ENCODE measurements at places on chromosomes 6 and 20. TPM values are rescaled to one million over a fixed set of nuclear protein-coding genes. Genes with fewer than 3 reads are reported as not detected.

The HLA-DOA gene
- not detected for total RNA-seq

The BPI gene
- not detected for total RNA-seq

The PACSIN1 gene
- total RNA-seq, result not detected

The MPC1 gene
- 40.5 TPM for total RNA-seq

The GGTLC1 gene
- not detected for total RNA-seq

The OPN5 gene
- not detected for total RNA-seq

The HCK gene
- 0.13 TPM for total RNA-seq

The TMEM74B gene
- not detected for total RNA-seq

The LY6G5C gene
- not detected for total RNA-seq

The ZC3H12D gene
- total RNA-seq, result under 0.01 TPM

The KHDRBS2 gene
- not detected for total RNA-seq

The OR2H2 gene
- total RNA-seq, result not detected

The PAK5 gene
- not detected for total RNA-seq

The C6orf132 gene
- 11.3 TPM for total RNA-seq
